AG08396 (cell line): ENCODE measurements at places on chromosomes 11 and 22.

DNA sequence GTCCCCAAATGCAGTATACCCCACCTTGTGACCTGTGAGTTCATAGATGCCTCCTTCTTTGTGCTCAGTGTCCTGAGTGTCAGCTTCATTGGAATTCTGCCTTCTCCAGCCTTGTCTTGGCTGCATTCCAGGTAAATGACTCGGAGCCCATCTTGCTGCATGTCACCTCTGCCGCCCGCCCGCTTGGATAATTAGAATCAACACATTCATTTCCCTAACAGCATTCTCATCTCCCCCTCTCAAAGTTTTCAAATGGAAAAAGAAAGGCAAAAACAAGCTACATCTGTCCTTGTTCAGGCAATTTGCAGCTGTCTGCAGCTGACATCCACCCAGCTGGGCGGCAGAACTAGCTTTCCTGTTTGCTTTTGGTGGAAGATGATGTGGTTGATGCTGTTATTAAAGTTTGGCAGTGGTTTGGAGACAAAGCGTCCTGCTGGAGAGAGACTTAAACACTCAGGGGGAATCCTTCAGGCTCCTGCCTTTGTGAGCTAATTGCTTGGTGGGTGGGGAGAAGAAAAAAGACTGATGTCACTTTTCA is 198.8 kb upstream of the SEZ6L start:
- DNase-seq, result no peak

GRCh38 chr22:29798801-29799200 is 31.6 kb downstream of the UQCR10 start:
- no peak for DNase-seq

DNA sequence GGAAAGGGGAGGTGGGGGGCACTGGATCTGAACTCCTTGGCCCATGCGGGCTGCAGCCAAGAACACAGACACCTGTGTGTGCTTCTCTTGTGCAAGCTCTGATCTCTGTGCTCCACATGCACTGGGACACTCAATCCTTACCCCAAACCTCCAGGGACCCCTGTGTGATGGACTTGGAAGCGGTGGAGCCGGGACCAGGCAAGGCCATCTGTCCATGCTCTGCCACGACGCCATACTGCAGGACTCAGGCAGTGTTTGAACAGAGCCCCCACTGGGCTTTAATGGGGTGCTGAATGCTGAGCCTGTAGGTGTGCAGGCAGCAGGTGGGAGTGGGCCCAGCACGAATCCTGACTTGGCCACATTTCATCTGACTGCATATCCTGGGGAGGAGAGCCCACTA is 23.4 kb downstream of the PPM1F start:
- no peak for DNase-seq

DNA sequence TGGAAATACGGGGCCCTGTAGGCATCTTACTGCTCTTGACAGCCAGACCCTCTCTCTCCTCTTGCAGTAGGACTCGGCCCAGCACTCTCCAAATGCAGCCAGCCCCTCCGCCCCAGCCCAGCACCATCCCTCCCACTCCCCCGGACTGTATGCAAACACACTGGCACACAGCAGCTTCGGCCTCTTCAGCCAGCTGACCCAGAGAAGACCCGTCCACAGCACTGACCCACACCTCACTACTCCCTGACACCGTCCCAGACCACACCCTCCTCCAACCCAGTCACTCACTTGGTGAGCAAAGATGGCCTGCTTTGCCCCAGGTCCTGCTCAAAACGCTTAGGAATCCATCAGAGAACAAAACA is 164.6 kb downstream of the IGLL1 start:
- DNase-seq, result no peak

GRCh38 chr22:50101870-50102565 is 12.2 kb downstream of the MOV10L1 start:
- DNase-seq, result no peak

GRCh38 chr11:1397146-1397861 is 7.6 kb downstream of the BRSK2 start:
- no peak for DNase-seq

DNA sequence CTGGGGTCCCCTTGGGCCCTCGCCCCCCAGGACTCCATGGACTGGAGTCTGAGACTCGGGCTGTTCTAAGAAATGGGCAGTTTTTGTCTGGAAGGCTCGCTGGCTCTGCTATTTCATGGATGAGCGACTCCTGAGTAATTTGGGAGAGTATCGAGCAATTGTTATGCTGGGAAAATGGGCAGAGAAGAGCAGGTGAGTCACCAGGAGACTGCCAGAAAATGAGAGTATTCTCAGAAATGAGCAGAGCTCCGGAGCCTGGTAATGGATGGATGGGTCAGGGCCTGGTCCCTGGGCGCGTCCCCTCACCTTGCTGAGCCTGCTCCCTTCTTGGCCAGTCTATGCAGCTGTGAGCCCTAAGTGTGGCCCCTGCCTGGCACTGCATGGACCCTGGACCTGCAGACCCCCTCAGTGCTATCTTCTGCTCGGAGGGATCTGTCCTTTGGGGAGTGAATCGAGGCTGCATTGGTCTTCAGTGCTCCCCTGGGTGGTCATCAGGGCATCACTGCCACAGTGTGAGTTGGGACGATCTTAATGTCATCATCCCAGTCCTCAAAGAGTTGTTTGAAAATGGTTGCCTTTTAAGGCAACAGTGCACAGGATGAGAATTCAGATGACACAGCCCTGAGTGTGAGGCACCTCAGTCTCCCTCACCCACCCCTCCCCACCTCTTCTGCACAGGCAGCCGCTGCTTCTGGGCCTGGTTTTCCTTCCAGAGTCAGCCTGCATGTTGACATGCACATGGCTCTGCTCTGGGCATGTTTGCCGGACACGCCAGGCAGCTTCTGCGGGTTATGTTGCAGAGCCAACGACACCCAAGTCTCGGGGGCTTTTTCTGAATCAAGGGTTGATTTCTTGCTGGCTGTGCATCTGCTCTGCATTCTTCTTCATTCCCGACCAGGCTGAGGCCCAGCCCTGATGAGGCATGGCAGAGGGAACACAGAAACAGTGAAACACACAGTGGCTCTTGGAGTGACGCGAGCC is 519.0 kb downstream of the TBC1D22A start:
- DNase-seq, result peak; percentile 32

DNA sequence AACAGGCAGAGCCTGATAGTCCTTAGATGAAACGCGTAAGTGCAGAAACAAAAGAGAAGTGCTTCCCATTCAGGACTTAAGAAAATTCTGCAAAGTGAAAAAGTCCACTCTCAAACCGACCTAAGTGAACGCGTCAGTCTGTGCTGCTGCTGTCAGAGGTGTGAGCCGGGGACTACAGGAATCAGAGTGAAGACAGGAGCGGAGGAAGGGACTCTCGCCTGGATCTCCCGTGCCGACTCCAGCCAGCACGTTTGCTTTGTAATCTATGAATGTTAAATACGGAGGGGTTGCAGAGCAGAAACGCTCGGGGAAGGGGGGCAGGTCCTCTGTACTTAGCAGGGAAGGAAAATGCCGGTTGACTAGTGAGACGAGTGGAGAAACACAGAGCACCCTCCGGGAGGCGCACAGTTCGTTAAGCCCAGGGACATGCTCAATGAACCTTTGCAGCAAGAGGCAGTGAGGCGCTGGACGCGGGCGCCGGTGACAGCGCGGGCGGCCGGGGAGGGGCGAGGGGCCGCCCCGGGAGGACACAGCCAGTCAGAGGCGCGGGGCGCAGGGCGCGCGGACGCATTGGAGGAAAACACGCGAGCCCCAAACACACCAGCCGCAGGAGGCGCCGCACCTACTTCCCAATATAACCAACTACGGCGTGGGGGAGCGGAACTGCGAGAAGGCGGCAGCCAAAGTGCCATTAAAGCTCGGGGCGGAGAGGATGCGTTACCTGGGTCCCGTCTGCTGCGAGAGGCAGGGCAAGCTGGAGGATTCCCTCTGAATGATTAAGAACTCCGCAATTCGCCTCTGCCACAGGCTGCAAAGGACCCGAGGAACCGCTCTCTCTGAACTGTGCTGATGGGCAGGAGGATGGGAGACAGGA is at the start of gene CNTN5:
CNTN5 (plus strand) TSS at position 598 of the 874 bp plus-strand sequence.
- DNase-seq, result peak; percentile 10

- no peak for DNase-seq
Measured at GRCh38 chr11:132093536-132094259, 723.3 kb downstream of the NTM start.

GRCh38 chr22:39311592-39312400 is 7.6 kb downstream of the RPL3 start:
- DNase-seq, result no peak

DNA sequence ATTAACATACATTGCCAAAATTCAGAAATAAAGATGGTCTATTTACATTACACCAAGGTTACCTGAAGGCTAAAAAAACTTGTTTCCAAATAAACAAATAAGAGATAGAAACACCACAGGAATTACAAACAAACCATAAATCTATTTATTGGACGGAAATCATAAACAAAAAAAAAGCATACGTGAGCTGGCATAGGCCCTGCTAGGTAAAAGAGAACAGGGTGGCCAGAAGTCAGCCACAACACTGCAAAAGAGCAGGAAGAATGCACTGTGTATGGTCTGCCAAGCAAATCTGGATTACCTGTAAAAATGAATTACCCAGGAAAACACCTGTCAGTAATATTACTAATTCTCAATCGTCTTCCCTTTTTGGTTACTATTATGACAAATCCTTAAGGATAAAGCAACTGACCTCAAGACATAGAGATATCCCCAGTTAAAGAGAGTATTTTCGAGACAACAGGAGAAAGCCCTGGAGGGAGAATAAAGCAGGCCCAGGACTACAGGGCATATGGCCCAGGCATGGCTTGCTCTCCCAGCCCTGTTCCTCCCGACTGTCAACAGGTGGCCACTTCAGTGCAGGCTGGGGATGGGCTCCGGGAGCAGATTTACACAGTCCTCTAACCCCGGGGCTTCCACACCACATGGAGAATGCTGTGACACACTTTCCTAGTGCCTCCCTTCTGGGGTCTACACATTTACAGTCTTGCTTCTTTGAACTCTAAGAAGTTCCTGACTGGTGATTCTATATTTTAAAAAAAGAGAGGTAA is 18.0 kb downstream of the PPP2R1B start:
- no peak for DNase-seq

- DNase-seq, result peak; percentile 19
Measured at GRCh38 chr11:46183819-46184218, 62.6 kb upstream of the PHF21A start.

- DNase-seq, result no peak
Measured at GRCh38 chr22:17267661-17268330, 48.6 kb upstream of the ADA2 start.

DNA sequence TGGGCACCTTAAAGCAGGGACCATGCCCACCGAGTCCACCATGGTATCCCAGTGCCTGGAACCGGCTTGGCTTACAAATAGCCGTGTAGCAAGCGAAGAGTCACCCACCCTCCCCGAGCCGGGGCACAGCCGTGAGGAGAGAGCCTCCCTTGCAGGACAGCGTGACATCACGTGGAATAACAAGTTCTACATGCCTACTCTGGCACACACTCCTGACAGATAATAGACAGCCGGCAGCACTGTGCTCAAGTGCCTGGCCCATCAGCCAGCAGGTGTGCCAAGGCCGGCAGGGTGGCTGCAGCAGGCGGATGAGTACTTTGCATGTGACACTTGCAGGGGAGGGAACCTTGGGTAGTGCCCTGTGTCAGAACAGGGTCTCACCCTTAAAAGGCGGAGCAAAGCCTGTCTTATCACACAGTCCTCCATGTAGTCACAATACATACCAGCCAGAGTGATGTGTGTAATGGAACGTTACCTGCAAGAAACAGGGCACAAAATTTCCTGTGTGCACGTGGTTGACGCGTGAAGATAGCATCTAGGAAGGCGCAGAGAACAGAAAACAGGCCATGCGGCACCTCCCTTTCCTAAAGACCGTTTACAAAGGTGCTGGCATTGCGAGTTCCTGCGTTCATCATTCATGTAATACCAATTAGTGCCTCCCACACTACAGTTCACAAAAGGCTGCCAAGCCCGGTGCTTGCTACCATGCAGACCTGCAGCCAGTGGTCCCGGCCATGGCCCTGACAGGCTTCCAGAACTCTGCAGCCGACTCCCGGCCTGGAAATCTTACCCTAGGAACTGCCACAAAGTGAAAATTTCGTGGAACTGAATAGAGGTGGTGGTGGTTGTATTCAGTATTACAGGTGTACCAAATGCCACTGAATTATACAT is 16.4 kb downstream of the TOM1 start:
- no peak for DNase-seq

- no peak for DNase-seq
Measured at GRCh38 chr11:74784234-74784633, 35.6 kb downstream of the RNF169 start.
